Large intestine (tissue), 12 donors: ENCODE measurements at places on chromosomes 12 and 14. TPM values are rescaled to one million over a fixed set of nuclear protein-coding genes. Genes with fewer than 3 reads are reported as not detected.

The NEMF gene
- 49.6 TPM for polyA plus RNA-seq

The FCF1 gene
- polyA plus RNA-seq = 41.3 TPM

The TDP1 gene
- polyA plus RNA-seq = 17.2 TPM

The CISTR gene
- not detected for polyA plus RNA-seq

The AQP2 gene
- polyA plus RNA-seq = 0.01 TPM

The HOXC12 gene
- not detected for polyA plus RNA-seq

The PDE3A gene
- polyA plus RNA-seq = 62.0 TPM

The TGM1 gene
- polyA plus RNA-seq = 8.6 TPM
